Stimulated activated CD8-positive, alpha-beta memory T cell treated with anti-CD3 and anti-CD28 coated beads, Interleukin-4, amount 100 ng/mL, for 48 hours (primary cell): ENCODE measurements at places on chromosomes 1 and 21.

GRCh38 chr1:46019348-46019747 is 113.1 kb downstream of the PIK3R3 start:
- no peak for DNase-seq

DNA sequence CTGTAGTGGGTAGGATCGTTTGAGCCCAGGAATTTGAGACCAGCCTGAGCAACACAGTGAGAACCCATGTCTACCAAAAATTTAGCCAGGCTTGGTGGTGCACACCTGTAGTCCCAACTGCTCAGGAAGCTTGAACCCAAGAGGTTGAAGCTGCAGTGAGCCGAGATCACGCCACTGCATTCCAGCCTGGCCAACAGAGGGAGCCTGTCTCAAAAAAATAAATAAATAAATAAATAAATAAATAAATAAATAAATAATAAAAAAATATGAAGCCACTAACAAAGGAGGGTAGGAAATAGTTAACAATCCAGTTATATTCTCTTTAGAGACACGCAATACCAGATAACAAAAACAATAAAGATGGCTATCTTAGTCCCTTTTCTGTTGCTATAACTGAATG is 11.9 kb upstream of the CBR3 start:
- DNase-seq: peak; percentile 18

DNA sequence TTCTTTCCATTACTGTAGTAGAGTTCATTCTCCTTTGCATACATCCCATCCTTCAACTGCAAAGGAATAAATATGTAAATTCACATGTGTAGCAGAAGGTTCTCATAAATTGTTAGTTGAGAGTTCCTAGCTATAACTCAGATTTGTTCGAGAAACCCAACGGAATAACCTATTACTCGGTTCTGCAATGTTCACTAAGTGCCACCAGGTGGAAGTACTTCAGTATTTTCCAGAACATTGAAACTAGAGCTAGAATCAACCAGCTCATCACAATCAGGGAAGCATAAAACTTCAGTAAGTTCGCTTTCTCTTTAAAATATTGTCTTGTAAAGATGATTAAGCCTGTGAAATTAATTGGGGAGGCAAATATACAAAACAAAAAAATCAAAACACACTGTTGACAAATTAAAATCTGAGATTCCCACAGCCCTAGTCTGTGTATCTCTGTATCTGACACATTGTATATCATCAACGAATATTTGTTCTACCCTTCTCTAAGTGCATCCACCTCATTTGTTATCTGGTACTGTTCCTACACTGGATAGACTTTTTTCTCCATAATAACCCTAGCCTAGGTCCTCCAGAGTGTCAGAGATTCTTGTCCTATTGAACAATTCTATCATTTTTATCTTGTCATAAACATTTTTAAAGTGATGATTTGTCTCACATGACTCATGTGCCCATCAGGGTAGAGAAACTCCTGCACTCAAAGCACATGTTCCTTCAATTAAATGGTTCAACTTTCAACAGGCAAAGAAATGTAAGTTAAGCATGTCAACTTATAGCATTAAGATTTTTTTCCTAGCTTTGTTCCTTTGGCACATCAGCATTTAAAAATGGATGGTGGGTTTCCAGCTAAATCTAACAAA is 31.9 kb downstream of the MROH9 start:
- no peak for DNase-seq

DNA sequence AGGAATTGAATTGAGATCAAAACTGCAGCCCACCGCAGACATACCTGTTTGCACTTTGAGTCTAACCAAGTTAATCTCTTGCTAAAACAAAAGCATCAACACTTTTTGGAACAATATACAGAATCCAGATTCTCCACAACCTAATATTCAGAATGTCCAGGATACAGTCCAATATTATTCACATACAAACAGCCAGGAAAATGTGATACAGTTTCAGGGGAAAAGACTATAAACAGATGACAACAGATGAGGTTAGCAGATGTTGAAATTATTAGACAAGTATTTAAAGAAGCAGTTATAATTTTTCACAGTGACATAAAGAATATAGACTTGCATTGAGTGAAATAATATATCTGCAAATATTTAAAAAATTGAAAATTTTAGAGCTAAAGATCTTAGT is 678.1 kb upstream of the CXADR start:
- DNase-seq: no peak

DNA sequence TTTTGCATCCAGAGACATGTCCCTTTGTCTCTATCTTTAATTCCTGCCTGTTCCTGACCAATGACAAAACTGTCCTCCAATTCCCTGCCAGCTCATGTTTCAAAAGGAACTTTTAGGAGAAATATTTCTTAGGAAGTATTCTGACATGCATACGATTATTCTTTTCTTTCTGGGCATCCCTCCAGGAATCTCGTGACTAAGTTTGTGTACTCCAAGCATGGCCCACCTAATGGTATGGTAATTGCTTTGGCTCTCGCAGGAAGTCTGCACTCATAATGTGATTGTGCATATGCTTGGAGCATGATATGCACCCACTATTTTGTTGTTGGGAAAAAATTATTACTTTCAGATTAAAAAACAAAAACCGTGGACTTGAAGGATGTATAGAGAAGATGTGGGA is 256.4 kb downstream of the PRDM2 start:
- DNase-seq: no peak

GRCh38 chr1:155888481-155888880 is 22.7 kb downstream of the RIT1 start:
- DNase-seq: no peak

GRCh38 chr1:31798433-31799195 is 17.2 kb downstream of the SPOCD1 start:
- peak; percentile 63 for DNase-seq

DNA sequence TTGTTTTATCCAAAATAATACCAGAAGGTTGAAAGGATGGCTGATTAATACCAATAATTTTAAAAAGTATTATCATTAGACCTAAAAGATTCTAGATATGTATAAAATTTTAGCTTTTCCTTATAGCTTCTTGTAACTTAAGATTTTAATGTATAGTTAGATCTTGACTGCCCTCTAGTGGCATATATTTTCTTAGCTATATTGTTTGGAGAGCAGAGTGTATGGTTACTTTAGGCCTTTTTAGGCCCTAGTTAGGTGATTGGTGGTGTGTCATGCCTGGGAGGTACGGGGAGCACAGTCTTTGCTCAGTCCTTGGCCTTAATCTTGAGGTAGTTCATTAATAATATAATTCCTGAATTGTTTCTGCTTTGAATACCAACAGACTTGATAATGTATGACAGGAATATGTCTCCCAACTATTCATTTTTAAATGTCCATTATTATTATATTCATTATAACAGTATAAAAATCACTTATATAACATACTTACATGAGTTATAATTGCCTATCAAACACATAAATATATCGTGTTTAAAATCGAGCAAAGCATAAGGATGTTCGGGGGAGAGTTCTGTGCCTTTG is 328.4 kb downstream of the ZP4 start:
- DNase-seq: no peak

GRCh38 chr1:170533298-170533697 is 1.3 kb downstream of the GORAB start:
- DNase-seq: no peak

- DNase-seq: no peak
These were observed 189.2 kb upstream of the PBX1 start for GRCh38 chr1:164369698-164370365.

- DNase-seq: no peak
These were observed 89.8 kb downstream of the SLC16A1 start for GRCh38 chr1:112866151-112866550.

DNA sequence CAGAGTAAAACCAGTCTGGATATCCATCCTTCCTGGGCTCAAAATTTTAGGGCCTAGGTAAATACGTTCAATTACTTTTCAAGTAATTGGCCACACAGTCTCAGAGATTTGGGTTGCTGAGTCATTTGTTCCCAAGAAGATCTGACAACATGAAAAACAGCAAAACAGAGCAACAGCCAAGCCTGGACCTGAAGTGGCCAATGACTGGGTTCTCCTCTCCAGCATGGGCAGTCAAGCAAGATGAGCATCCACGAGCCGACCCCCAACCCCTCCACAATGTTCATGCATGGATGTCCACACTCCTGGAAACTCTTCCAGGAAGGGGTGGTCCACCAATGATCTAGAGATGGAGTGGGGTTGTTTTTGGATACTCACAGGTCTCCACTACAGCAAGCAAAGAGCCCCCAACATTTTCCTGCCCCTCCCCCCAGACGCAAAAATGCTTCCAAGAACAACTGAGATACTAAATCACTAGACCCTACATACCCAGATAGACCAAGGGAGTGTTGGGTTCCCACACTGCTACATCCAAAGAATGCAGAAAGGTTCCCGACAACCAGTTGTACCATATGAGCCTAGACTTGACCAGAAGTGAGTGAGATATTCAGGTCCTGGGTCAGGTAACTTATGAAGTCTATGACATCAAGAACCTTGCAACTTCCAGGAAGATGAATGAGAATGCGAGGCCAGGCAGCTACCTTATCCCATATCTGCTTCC is 73.0 kb downstream of the CD46 start:
- DNase-seq: peak; percentile 42

DNA sequence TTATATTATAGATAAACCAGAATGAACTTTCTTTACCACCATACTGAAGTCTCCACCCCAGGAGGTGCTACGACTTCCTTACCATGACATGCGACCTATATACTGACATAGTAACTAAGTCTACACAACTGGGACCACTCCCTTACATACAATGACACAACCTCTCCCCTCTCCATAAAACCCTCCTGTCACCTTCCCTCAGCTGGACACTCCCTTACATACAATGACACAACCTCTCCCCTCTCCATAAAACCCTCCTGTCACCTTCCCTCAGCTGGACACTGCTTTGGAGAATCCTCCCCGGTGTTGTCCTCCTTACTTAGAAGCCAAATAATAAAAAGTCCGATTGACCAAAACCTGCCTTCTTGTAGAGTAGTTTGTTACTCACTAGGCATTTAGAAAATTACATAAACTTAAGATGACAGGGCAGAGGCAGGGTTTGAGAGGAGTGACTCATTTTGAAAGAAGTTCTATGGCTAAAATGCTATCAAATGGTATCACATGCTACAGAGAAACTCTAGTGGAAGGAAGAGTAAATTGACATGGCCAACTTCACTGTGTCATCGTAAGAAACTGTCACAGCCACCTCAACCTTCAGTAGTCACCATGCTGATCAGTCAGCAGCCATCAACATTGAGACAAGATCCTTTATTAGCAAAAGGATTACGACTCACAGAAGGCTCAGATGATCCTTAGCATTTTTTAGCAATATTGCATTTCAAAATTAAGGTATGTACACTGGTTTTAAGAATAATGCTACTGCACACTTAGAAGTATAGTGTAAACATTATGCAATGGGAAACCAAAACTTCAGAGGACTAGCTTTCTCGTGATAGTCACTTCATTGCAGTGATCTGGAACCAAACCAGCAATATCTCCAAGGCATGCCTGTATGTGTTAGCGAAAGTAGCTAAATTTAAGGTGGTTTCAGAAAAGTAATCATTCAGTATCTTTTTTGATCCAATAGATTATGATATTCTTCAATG is 56.4 kb downstream of the AHCTF1 start:
- no peak for DNase-seq

DNA sequence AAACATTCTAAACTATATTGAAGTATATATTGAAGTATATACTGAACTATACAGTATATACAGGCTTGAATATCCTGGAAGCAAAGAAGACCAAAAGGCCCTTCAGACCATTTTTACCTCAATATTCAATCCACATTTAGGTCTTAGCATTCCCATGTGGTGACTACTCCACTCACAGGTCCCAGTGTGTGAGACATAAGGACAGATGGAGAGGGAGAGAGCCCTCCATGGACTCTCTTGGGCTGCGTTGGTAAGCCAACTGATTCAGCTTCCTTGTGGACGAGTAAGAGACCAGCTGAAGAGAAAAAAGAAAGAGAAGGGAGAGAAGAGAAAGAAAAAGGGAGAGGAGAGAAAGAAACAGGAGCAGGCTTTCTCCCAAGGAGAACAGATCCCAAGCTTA is 37.3 kb upstream of the ZRANB2 start:
- DNase-seq: no peak

DNA sequence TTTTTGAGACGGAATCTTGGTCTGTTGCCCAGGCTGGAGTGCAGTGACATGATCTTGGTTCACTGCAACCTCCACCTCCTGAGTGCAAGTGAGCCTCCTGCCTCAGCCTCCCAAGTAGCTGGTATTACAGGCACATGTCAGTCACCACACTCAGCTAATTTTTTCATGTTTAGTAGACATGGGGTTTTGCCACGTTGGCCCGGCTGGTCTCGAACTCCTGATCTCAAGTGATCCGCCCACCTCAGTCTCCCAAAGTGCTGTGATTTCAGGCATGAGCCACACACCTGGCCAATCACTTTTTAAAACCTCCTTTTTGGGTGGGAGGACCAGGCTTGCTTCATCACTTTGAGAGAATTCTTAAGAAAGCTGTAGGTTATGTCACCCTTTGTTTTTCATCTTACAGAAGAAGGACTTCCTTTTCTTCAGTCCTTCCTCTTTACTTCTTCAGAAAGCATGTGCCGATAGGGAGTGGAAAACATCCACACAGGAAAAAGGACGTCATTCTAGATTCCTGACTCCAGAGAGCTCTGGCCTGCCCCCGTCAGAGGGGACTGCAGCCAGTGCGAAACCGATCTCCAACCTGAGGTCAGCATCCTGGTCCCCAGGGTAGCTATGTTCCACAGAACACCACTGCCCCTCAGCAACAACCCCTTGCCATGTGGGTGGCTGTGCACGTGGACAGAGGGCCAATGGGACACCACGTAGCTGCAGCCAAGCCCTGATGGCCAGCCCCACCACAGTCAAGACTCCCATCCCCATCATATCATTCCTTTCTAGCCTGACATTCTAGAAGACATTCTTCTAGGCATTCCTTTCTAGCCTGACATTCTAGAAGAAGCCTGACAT is 21.9 kb downstream of the NCF2 start:
- peak; percentile 48 for DNase-seq

GRCh38 chr21:36034211-36034913 is 26.0 kb downstream of the SETD4 start:
- DNase-seq: no peak

GRCh38 chr1:224780736-224781135 is 148.7 kb upstream of the DNAH14 start:
- no peak for DNase-seq

DNA sequence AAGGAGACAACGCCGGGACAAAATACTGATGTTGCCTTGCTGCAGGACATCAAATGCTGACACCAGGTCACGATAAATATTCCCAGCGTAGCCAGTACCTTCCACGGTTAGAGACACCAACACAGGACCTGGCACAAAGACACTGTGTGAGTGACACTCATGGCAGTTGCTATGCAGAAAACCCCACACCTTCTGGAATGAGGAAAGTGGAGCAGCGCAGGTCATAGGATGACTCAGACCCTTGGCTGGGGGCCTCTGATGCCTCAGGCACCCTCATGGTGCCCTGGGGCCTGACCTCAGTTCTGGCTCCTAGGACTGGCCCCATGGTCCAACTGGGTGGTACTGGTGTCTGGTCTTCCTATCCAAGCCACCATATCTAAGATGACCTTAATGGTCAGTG is 7.0 kb downstream of the DCST2 start:
- DNase-seq: no peak

GRCh38 chr1:236465231-236465958 is 58.4 kb upstream of the LGALS8 start:
- no peak for DNase-seq
